Large intestine (tissue), 12 donors: ENCODE measurements at places on chromosomes 1 and 21. TPM values are rescaled to one million over a fixed set of nuclear protein-coding genes. Genes with fewer than 3 reads are reported as not detected.

DNA sequence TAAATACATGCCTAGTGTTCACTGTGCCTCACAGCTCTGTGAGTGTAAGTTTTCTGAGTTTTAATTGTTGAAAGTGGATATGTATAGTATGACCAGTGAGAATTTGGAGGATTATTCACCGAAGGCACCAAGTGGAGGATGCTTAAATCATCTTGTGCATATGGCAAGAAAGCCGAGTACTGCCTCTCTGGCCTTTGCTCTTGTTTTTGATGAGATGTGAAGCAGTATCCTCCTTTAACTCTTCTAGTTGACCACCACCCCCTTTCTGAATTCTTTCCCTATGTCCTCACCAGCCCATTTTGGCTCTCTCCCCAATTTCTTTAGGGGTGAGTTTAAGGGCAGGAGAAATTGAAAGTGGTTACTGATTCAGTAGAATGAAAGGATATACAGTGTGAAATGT lies 130.4 kb downstream of the SYT2 start:
- no peak for DNase-seq

The S100A13 gene
- polyA plus RNA-seq = 77.2 TPM

- no peak for DNase-seq
These were observed 84.9 kb downstream of the ITPKB start for GRCh38 chr1:226654046-226654667.

DNA sequence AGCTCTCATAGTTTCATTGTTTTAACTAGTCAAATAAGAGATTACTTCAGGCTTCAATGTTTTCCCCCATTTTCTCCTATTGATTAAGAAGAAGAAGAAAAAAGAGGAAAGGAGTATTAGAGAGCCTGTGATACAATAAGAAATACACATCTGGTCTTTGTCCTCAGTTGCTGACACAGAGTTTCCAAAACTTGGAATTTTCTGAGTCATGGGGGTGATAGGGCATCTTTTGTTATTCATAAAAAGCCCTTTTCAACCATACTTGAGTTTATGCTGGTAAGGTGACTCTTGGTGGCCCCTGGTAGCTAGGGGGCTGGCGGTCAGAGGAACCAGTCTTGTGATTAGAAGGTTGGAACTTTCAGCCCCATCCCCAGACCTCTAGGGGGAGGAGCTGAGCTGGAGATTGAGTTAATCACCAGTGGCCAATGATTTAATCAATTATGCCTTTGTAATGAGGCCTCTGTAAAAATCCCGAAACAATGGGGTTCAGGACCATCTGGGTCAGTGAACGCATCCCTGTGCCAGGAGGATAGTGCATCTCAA lies 28.9 kb upstream of the KLF18 start:
- DNase-seq = no peak

The KRTAP20-2 gene
- polyA plus RNA-seq = not detected

The TTLL7 gene
- 6.3 TPM for polyA plus RNA-seq
